ENCODE measurements at places on chromosomes 2 and 18.
A peak's percentile ranks its signal among the peaks of the same experiment; 100 is the strongest.

DNA sequence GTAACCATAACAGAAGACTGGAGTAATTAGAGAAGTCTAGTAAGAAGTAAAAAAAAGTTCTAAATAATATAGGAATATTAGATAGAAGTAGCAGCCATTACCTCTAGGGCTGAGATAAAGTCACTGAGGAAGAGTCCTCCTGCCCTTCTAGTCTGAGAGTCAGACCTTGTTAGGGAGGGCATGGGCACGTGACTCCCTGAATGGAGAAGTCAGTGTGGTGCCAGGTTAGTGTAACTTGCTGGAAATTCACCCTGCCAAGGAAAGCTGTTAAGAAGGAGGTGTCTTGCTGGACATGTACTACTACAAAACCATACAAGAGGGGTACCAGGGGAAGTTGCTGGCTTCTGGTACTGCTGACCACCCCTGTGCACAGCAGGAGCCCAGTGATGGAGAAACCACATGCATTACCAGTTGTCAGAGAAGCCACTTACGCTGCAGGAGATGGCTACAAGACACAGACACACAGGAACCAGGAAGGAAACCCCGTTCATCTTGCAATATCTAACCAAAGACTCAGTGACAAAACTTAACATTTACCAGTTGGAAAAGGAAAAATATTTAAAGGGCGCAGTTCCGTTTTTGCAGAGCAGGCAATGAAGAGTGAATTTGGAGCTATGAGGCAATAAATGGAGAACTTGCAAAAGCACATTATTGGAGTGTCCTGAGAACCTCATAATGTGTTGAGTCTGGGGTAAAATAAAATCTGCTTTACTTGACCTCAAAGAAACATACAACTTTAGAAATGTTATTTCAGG lies 77.2 kb upstream of the TLK1 start:
- DNase-seq, result no peak

DNA sequence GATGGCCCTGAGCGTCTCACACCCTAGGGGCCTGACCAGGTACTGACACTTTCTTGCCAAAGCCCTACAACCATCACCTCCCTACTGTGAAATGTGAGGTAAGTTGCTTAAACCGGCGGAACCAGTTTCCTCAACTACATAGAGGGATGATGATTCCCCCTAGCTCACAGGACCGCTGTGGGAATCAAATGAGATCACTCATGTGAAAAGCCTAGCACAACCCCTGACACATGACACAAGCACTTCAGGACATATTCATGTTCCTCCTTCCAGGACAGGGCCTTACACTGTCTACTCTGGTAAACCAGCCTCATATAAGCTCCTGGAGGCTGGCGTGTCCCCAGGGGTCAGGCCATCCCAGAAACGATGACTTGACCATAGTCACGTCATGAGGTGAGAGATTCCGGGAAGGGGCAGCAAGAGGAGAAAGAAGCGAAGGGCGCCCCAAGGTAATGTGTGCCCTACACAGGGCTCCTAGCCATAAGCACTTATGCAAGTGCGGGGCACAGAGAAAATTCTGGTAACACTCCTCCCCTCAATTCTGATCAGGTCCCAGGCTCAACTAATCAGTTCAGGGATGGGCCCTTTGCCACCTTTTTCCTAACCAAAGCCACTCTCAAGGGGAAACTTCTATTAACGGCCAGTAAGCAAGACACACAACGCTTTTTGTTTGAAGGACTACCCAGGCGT lies 49.5 kb downstream of the C2orf42 start:
- peak; percentile 61 for DNase-seq

- DNase-seq, result no peak
Measured at GRCh38 chr2:67783026-67783425, 279.8 kb downstream of the C1D start.

- DNase-seq, result peak; percentile 47
Measured at GRCh38 chr2:95389245-95390119, 13.0 kb upstream of the FAHD2A start.

Data from T-helper 2 cell treated with Interferon-gamma antibody and Interleukin-4, amounts not matched to agents 5 μg/mL and 100 μg/mL, for 36 hours (primary cell).